ENCODE measurements at places on chromosomes 11 and 22.
A peak's percentile ranks its signal among the peaks of the same experiment; 100 is the strongest.

GRCh38 chr11:112626731-112627130, 334.5 kb upstream of the NCAM1 start:
- DNase-seq, result no peak

DNA sequence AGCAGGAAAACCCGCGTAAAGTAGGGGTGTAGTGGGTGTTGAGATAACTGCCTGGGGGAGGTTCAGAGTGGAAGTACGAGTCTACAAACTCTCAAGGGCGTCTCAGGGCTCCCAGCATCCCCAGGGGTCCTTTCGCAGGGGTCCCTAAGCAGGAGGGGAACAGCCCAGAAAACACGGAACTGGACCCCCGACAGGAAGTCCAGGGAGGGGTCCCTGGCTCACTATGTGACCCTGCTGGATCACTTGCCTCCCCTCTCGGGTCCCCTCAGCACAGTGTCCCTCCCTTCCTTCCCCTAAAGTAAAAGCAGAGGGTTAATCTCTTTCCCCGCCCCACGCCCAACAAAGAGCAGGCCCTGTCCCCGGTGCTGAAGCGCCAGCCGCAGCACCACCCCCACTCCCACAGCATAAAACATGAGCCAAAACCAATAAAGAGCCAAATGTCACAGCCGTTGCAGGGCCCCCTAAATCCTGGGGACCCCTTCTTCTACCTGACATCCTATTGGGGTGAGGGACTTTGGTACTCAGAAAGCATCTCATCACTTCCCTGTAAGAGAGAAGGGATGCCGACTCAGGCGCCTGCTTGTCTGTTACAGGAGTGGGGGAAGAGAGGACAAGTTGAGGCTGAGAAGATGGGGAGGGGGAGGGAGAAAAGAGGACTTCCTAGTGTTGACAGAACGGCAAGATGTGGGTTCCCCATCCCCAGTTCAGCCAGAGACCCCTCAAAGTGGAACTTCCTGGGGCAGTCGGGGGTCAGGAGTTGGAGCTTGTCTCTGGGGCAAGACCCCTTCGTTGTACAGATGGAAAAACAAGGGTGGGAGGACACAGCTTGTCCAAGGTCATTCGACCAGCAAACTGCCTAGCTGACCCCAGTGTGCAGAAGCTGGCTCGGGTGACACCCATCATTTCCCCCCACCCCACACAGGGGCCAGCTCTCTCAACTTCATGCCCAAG, 1.4 kb upstream of the NEFH start:
- DNase-seq, result no peak

- DNase-seq, result no peak
Measured at GRCh38 chr11:91264481-91264880, 960.1 kb upstream of the FAT3 start.

GRCh38 chr11:6587360-6587953, 16.0 kb downstream of the RRP8 start:
- no peak for DNase-seq

GRCh38 chr11:9396752-9397151, 12.3 kb downstream of the IPO7 start:
- no peak for DNase-seq

GRCh38 chr22:26367402-26368245, 61.4 kb upstream of the ASPHD2 start:
- no peak for DNase-seq

- DNase-seq, result no peak
Measured at GRCh38 chr11:2919188-2919587, 10.0 kb downstream of the PHLDA2 start.

DNA sequence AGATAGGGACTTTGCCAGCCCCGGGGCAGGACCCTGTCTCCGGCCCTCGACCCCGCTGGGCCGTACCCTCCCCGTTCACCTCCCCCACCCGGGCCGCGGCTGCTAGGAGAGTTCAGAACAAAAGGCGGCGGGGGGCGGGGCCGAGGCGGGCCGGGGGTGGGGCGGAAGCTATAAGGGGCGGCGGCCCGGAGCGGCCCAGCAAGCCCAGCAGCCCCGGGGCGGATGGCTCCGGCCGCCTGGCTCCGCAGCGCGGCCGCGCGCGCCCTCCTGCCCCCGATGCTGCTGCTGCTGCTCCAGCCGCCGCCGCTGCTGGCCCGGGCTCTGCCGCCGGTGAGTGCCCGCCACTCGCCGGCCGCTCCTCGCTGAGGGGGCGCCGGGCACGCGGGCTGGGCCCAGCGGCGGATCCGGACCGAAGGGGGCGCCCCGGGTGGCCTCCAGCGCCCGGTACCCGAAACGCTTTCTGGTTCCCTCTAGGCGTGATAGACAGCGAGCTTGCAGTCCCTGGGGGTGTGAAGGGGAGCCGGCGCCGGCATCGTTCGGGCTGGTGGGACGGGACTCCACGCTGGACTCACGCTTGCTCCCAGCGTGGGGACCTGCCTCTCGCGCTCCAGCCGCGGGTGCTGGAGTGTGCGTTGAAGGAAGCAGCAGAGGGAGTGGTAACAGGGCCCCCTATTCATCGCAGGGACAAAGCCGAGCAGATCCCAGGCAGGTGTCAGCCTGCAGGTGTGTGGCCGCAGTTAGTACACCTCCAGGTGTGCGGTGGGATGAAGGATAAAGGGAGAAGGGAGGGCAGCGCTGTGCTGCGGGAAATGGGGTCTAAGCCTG, at the start of gene MMP11:
MMP11 (plus strand) TSS at position 201 of the 825 bp plus-strand sequence; CDS start at position 223, 22 bp downstream.
- DNase-seq, result no peak

- no peak for DNase-seq
Measured at GRCh38 chr11:16741473-16741872, 3.0 kb downstream of the C11orf58 start.

DNA sequence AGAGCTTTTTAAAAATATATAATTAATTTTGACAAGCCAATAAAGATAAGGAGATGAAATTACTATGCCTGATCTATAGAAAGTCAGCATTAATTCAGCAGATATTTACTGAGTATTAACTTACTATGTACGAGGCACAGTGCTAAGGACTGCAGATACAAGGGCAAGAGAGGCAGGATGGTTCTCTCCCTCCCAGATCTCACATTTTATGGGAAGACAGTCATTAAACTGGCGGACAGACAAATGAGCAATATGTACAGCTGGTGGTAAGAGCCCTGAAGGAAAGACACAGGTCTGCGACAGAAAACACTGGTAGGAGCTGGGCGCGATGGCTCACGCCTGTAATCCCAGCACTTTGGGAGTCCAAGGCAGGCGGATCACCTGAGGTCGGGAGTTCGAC, 36.8 kb downstream of the MCHR1 start:
- DNase-seq, result no peak

DNA sequence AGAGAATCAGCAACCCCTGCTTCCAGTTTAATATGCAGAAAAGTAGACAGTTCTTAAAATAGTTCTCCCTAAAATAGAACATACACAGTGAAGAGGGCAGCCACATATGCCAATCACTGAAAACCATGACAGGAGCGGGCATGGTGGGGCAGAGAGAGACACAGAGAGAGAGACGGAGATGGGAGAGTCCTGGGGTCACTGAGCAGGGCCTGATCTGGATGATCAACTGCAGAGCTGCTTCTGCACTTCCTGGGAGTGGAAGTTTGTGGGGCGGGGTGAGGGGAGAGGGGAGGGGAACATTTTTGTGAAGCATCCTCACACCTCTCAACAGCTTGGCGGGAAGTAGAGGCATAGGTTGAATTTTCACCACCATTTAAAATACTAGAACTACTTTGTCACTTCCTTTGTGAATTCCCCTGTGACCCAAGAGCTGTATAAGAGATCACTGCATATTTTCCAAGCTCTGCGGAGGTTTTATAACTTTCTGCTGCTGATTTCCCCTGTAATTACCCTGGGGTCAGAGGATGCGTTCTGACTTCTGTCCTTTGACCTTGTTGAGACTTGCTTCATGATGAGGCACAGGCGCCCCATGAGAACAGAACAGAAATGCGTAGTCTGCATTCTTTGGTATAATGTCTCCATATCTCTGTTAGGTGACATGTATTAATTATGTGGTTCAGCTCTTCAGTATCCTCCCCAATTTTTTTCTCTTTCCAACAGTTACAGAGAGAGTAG, 419.4 kb downstream of the BRD1 start:
- DNase-seq, result no peak

DNA sequence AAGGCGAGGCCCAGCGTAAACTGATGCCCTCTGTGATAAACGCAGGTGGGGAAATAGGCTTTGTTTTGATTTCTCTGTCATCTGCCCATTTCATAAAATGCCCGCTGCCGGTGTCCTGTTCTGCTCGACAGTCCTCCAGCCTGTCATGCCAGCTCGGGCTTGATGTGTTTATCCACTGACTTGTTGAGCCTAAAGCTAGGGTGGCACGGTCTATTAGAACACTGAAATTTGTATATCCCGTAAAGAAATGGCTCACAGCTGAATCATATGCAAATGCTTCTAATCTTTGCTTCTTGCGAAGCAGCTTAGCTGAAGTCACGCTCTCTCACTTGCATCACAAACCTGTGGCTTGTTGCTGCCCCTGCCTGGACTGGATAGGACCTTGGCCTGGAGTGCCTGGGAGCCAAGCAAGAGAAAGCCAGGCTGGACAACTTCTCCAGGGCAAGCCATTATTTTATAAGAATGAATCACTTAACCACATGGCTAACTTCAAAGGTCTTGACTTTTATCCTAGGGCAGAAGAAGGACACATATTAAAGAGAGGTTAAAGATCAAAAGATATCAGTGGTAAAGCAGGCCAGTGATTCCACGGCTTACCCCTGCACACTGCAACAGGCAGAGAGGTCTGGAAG, 33.1 kb downstream of the EHF start:
- no peak for DNase-seq

GRCh38 chr11:62922653-62923431, 1.7 kb upstream of the CHRM1 start:
- DNase-seq, result no peak

GRCh38 chr11:115502636-115503082, 1.6 kb downstream of the CADM1 start:
- no peak for DNase-seq

- DNase-seq, result no peak
Measured at GRCh38 chr22:45784357-45785277, 113.0 kb downstream of the ATXN10 start.

GRCh38 chr11:67396587-67397389, 4.9 kb downstream of the PPP1CA start:
- no peak for DNase-seq

- no peak for DNase-seq
Measured at GRCh38 chr11:117900121-117900648, 23.7 kb upstream of the FXYD6 start.

DNA sequence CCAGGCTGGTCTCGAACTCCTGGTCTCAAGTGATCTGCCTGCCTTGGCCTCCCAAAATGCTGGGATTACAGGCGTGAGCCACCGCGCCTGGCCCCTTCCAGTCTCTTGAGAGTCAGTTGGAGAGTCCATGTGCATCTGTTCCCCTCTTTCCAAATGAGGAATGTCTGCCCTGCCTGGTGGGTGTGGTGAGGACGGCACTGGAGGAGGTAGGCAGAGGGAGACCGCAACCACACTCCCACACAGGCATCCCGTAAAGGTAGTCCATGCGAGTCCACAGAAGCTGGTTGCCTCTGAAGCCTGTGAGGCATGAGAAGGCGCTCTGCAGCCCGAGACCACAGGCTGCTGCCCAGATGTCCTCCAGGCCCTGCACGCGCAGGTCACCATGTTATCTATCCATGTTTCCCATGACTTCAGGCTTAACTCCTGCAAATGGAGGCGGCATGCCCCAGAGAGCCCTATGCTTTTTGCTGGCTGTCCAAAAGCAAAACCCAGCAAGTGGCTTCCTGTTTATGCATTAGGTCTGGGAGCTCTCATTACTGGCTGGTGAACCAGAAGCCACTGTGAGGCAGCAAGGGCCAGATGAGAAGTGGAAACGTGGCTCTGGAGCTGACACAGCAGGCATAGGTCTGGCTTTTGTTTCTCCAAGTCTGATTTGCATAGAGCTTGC, 43.4 kb downstream of the GRIK4 start:
- no peak for DNase-seq

GRCh38 chr11:93392867-93393266, 62.3 kb downstream of the DEUP1 start:
- DNase-seq, result no peak

GRCh38 chr11:8756201-8756600, 73.6 kb downstream of the RPL27A start:
- DNase-seq, result no peak

DNA sequence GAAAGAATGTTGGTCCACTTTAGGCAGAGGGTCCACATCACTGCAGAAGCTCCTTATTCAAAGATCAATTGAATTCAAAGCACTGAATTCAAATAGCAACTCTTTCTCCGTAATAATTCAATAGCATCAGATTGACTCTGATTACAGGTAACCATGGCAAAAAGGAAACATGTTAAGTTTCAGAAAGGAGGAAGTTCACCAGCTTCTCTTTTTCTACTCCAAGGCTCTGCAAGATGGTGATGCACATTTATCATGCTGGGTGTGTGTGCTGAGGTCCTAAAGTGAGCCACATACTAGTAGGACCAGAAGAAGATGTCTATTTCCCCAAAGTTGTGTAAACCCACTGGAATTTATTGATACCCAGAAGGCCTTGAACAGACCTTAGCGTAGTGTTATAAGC, 18.0 kb upstream of the DRD2 start:
- peak; percentile 31 for DNase-seq

DNA sequence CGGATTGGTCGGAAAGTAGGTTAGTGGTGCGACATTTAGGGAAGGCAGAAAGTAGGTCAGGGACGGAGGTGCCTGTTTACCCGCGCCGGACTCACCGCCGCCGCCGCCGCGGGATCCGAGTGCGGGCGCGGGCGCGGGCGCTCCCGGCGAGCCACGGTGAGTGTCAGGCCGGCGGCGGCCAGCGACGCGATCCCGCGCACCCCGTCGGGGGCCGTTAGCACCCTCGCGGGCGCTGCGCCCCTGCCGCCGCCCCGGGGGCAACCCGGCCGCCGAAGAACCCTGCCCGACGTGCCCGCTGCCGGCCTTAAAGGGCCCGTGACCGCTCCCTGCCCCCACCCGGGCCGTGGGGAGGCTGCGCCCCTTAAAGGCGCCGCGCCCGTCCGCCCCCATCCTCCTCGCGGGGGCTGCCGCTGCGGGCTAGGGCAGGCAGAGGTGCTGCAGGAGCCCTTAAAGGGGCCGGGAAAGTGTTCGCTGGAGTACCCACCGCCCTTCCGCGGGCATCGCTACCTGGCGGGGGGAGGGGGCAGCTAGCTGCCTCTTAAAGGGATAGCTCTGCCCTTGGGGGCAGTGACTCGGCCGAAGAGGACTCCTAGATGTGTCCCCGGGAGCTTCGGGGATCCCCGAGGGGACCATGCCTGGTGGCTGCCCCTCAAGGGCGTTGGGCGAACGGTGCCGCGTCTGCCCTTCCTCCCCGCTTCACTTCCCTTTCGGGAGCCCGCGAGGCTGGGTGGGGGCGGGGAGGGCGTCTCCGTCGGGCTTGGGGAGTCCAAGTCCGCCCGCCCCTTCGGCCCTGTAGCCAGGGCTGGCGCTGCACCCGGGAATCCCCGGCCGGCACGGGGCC, at the start of gene BMAL1:
BMAL1 (plus strand) TSS at position 23 of the 841 bp plus-strand sequence. CDS start 76,519 bp downstream, outside the sequence.
- DNase-seq, result no peak
